Psoas muscle (tissue), 8 donors: ENCODE measurements at places on chromosomes 13 and 19. TPM values are rescaled to one million over a fixed set of nuclear protein-coding genes. Genes with fewer than 3 reads are reported as not detected.

The KIRREL2 gene
- not detected for polyA plus RNA-seq

The IZUMO2 gene
- polyA plus RNA-seq = not detected

The KLK7 gene
- polyA plus RNA-seq = not detected

The C1QTNF9 gene
- 1.8 TPM for polyA plus RNA-seq

The CACNA1A gene
- polyA plus RNA-seq = 0.14 TPM

The TJP3 gene
- 0.46 TPM for polyA plus RNA-seq

The CYP2S1 gene
- polyA plus RNA-seq = 0.10 TPM

The STOML3 gene
- not detected for polyA plus RNA-seq

The CRX gene
- polyA plus RNA-seq = not detected

The IGFLR1 gene
- polyA plus RNA-seq = 11.9 TPM

The LAIR1 gene
- polyA plus RNA-seq = 0.95 TPM

The SRRM5 gene
- 1.1 TPM for polyA plus RNA-seq

DNA sequence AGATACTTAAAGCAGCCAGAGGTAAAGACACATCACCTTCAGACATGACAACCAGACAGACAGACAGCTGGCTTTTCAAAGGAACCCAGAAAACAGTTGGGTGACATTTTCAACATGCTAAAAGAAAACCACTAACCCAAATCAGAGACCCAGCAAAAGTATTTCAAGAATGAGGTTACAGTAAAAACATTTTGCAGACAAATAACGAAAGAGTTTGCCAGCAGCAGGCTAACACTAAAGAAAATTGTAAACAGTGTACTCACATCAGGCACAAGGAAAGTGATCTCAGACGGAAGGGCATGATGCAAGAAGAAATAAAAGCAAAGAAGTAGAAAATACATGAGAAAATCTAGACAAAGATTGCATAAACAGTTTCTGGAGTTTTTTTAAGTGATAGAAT is 46.4 kb downstream of the AP1M1 start:
- DNase-seq = no peak

- no peak for DNase-seq
These were observed 641 bp upstream of the SOX21 start for GRCh38 chr13:94712812-94713560.

- no peak for DNase-seq
These were observed 86.1 kb upstream of the TUBA3C start for GRCh38 chr13:19267746-19268145.

- DNase-seq = peak; percentile 95
These were observed 350 bp upstream of the USP12 start for GRCh38 chr13:27171827-27172494.

DNA sequence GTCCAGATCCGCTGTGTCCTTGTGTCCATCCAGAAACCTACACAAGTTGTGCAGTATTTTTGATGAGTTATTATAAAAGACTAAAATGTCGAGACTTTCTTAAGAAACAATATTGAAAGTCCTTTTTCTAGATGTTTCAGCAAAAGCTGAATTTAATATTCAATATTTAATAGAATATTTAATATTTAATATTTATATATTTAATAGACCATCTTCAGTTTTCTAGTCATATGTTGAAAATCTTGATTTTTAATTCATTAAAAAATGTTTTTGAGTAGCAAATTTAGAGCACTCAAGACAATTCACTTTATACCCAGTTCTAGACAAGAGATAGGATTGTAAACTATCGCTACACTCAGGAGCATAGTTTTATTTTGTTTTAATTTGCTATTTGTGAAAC is 447.8 kb downstream of the SLITRK5 start:
- no peak for DNase-seq

GRCh38 chr19:34688592-34688991 is 11.1 kb downstream of the ZNF302 start:
- DNase-seq = no peak

- DNase-seq = no peak
These were observed 18.3 kb upstream of the KCTD12 start for GRCh38 chr13:76904507-76904906.

GRCh38 chr13:48615049-48615448 is 38.7 kb upstream of the CYSLTR2 start:
- DNase-seq = no peak

DNA sequence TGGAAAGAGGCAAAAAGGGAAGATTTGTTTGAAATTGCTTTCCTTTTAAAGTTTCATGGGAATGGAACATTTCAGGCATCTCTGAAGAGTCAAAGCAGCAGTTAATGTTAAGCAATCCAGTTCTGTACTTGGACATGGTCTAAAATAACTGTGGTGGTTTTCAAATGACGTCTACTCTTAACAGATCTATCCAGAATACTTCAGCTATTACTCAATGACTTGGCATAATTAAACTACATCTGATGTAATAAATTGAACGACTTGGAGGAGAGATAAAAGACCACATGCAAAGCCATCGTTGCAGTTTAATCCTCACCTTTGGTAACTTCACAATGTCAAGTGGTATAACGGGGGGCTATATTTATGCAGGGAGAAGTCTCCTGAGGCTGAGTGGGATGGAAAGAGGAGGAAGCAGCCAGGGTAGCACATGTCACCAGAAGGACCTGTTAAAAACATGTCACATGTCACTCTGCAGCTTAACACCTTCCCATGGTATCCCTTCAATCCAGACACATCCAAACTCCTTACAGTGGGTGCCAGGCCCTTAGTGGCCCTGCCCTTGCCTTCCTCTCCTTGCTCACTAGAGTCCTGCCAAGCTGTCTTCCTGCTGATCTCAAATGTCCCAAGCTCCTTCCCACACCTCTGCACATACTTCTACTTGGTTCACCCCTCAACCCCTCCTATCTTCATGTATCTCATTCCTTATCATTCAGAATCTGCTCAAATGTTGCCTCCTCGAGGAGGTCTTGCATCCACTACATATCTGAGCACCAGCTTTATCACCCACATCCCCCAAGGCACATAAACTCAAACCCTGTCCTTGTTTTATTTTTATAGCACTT is 327.8 kb downstream of the SUCLA2 start:
- no peak for DNase-seq

DNA sequence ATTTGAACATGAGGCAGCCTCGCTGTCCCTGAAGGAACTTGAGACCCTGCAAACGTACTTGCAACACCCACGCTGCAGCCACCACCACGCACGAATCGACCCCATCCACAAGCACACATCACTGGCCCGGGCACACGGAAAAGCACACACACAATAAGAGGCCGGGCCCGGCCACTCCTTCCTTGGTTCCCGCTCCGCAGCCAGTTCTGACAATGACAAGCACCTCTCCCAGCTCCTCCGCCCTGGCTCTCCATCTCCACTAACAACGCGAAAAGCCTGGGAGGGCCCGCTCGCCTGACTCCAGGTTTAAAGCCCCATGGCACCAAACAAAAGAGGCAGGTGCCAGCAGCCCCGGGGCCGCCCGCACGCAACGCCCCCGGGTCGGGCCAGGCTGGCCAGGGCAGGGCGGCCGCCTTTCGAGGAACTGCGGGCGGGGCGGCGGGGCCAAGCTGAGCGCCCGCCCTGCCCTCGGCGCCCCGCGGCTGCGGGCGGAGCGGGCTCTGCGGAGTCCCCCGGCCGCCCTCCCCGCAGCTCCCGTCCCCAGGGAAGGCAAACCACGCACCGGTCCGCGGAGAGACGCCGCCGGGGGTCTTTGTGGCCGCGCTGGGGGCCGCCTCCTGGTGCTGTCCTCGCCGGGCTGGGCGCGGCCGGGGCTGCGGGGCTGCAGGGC is 495 bp downstream of the DCLK1 start:
- peak; percentile 64 for DNase-seq

DNA sequence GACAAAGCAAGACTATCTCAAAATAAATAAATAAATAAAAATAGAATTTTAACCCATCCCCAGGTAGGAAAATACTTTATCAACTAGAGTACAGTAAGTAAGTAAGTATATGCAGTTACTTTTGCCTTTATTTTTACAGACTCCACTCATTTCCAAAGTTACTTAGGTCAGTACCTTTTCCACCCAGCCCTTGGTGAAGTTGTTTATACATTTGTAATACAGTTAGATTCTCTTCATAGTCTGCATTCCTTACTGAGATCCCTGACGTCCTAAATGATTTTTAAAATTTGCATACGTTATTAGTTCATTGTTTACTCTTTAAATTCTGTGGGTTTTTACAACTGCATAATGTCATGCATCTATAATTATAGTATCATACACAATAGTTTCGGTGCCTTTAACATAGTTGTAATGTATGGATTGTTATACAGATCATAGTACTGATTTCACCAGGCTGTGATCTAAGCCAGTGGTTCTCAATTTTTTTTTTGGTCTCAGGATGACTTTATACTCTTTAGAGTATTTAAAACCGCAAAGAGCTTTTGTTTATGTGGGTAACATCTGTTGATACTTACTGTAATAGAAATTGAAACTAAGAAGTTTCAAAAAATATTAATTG is 10.4 kb downstream of the SETDB2 start:
- DNase-seq = no peak

- no peak for DNase-seq
These were observed 201.3 kb downstream of the COG6 start for GRCh38 chr13:39856714-39857113.

- no peak for DNase-seq
These were observed 239.5 kb downstream of the EFNB2 start for GRCh38 chr13:106295971-106296370.

DNA sequence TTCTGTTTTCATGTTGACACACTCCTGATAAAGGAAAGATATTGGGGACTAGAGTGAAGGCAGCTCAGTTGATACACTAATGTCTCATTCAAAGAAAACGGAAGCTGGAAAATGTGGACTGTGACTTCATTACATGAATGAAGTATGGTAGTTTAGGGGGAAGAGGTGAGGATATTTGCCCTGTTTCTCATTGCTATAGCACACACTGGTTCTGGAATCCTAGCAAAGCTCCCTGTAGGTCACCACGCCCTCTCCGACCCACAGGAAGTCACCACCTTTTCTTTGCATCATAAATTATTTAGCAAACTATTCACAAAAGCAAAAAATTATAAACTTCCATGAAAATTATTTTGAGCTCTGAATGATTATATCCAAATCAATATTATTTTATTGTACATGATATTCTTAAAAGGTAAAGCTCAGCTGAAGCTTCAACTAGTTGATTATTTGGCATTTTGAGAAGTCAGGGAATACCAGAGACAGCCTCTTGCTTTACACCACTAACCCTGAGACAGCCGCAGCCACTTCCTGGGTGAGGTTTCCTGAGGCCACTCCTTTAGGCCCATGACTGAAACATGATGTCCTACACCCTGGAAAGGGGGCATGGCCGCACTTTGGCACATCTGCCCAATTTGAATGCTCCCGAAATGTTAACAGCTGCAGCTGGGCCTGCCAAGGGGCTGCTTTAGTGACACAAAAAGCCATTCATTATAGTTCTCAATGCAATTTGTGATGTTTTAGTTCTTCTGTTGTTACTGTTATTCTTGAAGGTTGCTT is 50.0 kb upstream of the WDFY2 start:
- peak; percentile 57 for DNase-seq

GRCh38 chr19:49069026-49069425 is 3.5 kb downstream of the KCNA7 start:
- DNase-seq = no peak

- DNase-seq = no peak
These were observed 6.3 kb downstream of the RPL36 start for GRCh38 chr19:5696196-5697021.

DNA sequence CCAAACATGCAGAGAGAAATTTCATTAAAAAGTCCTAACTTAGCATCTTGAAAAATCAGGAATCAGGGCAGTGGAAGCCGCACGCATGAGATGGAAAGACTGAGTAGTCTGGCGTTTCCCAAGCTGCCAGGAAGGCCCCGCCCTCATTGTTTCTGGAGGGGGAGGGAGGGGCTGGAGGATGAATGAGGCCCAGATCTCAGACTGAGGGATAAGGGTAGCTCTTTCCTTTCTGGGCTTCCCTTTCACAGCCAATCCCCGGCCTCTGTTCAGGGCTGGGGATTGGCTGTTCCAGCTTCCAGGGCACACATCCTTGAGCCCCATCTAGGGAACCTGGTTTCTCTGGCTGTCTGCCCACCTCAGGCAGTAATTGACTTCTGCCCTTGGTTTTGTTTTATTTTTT is 7.3 kb downstream of the C19orf53 start:
- peak; percentile 78 for DNase-seq

DNA sequence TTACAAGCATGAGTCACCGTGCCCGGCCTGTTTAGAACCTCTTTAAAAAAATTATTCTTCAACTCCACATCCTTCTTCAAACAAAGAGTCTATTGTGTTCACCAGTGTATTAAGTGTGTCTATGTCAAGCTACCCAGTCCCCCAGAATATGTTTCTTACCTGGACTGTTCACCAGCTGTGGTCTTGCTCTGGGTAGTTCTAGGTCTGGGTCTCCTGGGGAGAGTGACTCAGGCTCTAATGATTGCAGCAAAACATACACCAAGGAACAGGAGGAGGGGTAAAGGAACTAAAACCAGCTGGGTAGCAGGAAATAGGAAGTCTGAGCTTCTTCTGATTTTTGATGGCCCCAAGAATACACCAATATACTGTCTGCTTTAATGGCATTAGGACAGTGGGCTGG is at the start of gene FPR1:
Gene FPR1, minus strand, starts transcription at position 224 of the 400 bp plus-strand sequence. CDS start 4,884 bp downstream, outside the sequence.
- DNase-seq = no peak

DNA sequence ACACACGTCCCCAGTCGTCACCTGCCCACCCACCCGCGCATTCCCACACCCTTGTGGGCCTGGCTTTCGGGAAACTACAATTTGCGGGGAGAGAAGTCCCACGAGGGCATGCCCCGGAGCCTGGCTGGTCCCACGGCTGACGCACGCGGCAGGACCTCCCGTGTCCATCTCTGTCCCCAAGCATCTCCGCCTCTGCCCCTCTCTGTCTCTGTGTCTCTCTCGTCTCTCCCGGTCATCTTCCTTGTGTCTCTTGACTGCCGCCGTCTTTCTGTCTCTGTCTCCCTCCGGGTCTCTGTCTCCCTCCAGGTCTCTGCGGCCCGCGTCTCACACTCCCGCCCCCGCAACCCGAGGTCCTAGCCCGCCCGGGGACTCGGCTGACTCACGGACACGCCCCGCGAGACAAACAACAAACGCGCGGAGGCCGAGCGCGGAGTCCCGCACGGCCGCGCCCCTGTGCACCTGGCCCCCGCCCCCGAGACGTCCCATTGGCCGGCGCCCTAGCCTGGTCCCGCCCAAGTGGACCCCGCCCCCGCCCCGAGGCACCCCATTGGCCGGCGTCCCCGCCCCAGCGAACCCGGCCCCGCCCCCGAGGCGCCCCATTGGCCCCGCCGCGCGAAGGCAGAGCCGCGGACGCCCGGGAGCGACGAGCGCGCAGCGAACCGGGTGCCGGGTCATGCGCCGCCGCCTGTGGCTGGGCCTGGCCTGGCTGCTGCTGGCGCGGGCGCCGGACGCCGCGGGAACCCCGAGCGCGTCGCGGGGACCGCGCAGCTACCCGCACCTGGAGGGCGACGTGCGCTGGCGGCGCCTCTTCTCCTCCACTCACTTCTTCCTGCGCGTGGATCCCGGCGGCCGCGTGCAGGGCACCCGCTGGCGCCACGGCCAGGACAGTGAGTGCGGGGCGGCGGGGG is at the start of gene FGF22:
Gene FGF22, plus strand, starts transcription at position 627 of the 908 bp plus-strand sequence. Its CDS starts 47 bp downstream, at position 674.
- DNase-seq = peak; percentile 96

- no peak for DNase-seq
These were observed 386.1 kb upstream of the NBEA start for GRCh38 chr13:34555988-34556387.

- DNase-seq = no peak
These were observed 392.8 kb downstream of the SLITRK6 start for GRCh38 chr13:85406269-85406975.
